ENCODE measurements at places on chromosomes 11 and 22.

- DNase-seq, result no peak
Measured at GRCh38 chr11:70317581-70318305, 47.3 kb downstream of the PPFIA1 start.

DNA sequence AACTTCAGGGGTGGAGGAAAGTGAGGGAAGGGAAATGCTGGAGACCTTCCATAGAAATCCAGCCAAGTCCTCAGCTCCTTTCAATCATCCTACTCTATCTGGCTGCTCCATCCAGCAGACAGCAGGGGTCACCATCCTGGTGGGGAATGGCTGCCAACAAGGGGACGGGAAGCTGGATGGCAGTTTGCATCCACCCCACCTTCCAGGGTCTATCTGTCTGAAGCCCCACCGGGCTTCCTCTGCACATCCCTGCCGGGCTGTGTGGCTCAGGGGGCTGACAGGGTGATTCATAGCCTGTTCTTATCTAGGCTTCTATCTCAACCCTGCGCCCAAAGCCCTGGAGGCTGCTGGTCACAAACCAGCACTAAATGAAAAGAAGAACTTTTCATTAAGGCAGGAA is 1.1 kb downstream of the SYTL2 start:
- DNase-seq, result no peak

- DNase-seq, result no peak
Measured at GRCh38 chr11:3340025-3340424, 38.9 kb downstream of the ZNF195 start.

DNA sequence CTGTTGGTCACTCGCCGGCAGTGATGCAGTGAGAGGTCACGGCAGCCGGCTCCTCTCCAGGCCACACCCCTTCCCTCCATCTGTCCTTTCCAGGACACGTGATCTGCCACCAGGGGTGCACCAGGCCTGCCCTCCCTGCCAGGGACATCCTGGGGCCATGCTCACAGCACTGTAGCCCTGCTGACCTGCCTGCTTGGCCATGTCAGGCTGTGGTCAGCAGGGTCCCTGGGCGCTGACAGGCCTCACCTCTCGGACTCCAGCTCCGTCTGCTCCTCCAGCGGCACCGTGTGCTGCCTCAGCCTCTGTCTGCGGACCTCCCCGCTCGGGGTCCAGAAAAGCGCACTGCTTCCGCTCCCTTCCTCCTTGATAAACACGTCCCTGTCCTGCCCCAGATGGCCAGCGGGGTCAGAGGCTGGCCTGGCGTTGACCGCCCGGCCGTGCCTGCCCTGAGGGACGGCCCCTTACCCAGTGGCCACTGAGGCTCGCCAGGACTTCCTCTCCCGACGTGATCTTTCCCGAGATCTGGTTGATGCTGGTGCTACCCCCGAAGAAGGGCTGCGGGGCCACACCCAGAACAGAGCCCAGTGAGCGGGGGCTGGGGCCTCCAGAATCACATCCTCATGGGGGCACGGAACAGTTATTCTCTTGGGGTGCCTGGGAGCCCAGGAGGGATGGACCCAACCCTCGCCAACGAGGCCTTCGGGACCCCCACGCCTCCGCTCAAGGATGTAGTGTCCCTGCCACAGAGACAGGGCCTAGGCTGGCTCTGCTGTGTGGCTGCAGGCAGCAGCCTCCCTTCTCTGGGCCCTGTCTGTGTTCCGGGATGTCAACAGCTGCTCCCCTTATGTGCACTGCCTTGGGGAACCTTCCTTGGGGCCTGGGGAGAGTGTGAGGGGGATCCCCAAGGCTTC is 36.3 kb upstream of the CARS1 start:
- DNase-seq, result peak; percentile 49

- no peak for DNase-seq
Measured at GRCh38 chr22:45785458-45785857, 113.8 kb downstream of the ATXN10 start.

DNA sequence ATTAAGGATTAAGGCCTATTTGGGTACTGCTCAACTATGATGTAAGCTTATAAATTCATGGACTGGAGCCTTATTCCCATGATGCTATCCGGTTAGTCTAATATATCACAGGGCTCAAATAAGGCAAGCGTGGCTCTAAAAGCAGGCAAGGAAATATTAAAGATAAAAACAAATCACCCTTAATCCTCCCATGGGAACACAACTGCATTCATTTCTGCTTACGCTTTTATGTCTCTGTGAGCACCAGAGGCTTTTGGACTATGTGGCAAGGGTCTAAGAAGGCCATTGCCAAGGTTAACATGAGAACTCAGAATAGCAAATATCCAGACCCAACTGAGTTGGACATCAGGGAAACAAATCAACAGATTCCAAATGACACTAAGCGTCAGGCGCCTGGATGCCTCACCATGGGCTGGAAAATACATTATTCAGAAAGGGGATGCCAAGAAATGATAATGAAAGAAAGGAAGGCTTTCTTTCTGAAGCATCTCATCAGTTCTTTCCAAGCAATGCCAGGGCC is 138.1 kb downstream of the SLC1A2 start:
- no peak for DNase-seq

GRCh38 chr11:33633251-33634003 is 67.2 kb downstream of the C11orf91 start:
- no peak for DNase-seq

- no peak for DNase-seq
Measured at GRCh38 chr22:36864454-36865215, 3.8 kb downstream of the NCF4 start.

- no peak for DNase-seq
Measured at GRCh38 chr11:73856031-73856567, 20.5 kb downstream of the COA4 start.

DNA sequence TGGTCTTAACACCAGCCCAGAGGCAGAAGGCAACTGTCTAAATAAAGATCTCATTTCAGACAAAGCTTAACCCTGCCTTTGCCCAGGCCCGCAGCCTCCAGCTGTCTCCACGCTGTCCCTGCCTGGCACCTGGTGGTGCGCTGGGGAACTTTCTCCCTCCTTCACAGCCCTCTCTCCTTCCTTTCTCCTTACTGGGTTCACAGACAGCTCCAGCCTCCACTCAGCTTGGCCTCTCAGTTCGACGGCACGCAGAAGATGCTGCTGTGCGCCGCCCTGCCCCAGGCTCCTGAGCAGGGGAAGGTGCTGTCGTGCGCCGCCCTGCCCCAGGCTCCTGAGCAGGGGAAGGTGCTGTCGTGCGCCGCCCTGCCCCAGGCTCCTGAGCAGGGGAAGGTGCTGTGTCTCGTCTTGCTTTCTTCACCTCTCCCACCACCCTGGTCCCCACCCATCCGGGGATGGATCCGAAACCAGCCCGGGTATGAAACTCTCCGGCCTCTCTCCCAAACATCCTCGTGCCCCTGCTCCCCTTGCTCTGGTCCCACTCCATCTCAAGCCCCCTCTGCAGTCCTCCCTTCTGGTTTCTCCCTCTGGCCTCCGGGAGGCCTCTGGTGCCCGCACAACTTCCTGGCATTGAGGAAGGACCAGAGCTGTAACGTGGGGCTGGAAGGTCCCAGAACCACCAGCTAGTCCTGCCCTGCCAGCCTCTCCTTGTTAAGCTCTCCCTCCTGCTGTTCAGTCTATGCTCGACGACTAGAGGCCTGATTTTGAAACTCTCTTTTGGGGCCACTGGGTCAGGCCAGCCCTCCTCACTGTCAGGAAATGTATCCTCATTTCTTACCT is 22.9 kb upstream of the JAM3 start:
- DNase-seq, result no peak

DNA sequence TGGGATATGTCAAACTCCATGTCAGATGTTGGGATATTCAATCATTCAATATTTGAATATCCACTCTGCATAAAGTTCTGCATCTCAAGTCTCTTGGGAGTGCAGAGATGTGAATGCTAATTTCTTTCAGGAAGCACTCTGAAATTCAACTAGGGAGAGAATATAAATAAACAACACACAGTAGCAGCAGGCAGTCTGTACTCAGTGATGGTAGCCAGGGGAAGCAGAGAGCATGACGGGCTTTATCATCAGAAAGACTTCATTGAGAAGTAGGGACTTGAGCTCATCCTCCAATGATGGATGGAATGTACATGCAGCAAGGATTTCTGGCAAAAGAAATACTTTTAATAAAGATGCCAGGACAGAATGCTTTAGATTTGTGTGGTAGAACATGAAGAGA is 9.8 kb upstream of the TEAD1 start:
- DNase-seq, result no peak

- DNase-seq, result no peak
Measured at GRCh38 chr11:6986487-6986886, 33.7 kb downstream of the ZNF214 start.

- no peak for DNase-seq
Measured at GRCh38 chr11:134733646-134734045, 321.6 kb upstream of the B3GAT1 start.

GRCh38 chr11:1298695-1299492 is 10.5 kb downstream of the TOLLIP start:
- DNase-seq, result peak; percentile 29

DNA sequence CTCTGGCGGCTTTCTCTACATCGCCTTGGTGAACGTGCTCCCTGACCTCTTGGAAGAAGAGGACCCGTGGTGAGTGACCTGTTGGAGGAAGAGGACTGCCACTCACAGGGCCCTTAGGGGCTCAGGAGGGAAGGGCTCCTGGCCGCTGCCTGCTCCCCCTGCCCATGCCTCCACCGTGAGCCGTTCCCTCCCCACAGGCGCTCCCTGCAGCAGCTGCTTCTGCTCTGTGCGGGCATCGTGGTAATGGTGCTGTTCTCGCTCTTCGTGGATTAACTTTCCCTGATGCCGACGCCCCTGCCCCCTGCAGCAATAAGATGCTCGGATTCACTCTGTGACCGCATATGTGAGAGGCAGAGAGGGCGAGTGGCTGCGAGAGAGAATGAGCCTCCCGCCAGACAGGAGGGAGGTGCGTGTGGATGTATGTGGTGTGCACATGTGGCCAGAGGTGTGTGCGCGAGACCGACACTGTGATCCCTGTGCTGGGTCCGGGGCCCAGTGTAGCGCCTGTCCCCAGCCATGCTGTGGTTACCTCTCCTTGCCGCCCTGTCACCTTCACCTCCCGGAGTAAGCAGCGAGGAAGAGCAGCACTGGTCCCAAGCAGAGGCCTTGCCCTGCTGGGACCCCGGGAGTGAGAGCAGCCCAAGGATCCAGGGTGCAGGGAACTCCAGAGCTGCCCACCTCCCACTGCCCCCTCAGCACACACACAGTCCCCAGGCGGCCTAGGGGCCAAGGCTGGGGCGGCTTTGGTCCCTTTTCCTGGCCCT is 6.9 kb downstream of the SLC39A13 start:
- DNase-seq, result no peak

DNA sequence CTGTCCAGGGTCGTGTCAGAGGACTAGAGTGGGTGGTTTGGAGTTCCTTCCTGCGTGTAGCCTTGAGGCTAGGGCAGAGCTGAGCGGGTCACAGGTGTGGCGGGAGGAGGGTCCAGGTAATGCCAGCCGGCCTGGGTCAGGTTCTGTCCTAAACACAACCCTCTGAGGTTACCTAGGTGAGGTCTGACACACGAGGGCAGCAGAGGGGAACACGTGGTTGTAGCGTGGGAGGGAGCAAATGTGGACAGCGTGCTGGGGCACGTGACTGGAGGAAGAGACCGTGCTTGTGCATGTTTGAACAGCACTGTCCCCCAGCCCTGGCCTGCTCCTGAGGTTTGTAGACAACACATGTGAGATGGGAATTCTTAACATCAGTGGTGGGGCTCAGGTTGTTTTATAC is 13.1 kb downstream of the MOV10L1 start:
- DNase-seq, result no peak

GRCh38 chr22:36506637-36507517 is at the start of gene FOXRED2:
Gene FOXRED2, minus strand, starts transcription at chr22:36507040. Its CDS starts 618 bp downstream, at chr22:36506422.
- DNase-seq, result peak; percentile 94

DNA sequence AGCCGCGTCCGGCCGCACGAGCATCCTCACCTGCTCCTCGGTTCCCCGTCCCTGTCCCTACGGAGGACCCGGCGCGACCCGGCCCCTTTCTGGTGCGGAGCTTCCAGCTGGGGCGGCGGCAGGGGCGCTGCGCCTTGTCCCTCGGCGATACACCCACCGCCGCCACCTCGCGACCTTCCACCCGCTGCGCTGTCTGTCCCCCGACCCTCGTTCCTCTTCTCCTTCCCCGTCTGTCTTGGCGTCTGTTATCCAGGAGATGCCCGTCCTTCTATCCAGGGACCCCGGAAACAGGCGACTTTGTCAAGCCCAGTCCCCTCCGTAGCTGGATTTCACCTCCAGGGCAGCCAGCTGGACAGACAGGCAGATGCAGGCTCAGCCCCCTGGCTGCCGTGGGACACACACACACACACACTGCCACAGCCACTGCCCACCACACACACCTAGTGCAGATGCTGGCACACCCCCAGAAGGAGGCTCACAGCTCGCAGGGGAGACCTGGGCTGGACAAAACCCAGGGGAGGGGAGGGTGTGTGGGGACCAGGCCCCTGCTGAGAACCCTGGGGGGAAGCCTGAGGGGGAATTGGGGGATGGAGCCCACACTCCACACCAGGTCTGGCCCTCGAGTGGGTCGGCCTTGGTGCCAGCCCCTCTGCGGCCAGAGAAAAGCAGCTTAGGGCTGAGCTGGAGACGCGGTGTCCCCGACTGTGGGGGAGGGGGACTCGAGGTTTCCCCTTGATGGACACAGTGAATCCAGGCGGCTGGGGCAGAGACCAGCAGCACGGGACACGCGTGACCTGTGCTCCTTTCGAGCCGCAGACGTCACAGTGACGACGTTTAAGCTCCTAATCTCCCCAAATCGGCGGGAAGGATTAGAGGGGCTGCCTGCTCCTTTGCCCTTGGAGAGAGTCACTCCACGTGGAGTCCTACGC is 788 bp downstream of the DRD4 start:
- no peak for DNase-seq

- no peak for DNase-seq
Measured at GRCh38 chr11:34809191-34810106, 106.7 kb downstream of the APIP start.

DNA sequence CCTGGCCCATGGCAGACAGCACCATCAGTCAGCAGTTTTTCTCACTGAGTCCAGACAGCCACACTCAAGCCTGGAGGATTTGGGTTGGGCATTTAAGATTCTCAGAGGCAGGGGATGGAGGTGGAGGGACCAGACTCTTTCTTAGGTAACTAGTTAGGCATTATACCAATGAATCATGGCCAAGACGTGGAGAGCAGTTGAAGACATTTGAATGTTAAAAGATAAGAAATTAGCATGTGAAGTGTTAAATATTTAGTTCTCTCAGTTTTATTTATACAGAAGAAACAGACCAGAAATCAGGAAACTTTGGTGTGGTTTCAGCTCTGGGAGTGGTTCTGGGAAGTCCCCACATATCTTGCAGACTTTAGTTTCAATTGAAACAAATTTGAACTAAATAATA is 9.9 kb downstream of the GTF2H1 start:
- no peak for DNase-seq

DNA sequence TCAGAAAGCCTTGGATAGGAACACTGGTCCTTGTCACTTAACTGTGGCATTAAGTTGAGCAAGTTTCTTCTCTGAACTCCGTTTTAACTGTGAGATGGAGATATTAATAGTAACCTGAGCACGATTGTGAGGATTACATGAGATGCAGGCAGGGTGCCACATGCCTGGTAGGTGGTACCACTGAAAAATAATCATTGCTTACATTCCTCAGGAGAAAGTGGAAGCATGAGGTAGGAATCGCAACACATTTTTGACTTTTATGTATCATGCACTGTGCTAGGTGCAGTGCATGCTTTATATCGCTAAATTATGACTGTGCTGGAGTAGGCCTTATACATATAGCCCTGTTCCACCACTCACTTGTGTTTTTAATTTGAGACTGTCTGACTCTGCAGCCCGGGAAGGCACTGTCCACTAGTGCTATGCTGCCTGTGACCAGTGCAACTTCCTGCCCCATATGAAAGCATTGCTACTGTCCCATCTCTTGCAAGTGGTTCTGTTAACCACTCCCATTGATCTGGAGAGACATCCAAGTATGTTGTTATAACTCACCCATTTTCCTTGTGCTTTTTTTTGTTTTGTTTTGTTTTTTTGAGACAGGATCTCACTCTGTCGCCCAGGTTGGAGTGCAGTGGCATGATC is 1.0 kb downstream of the UQCR10 start:
- DNase-seq, result no peak

Measured in activated CD8-positive, alpha-beta memory T cell treated with anti-CD3 and anti-CD28 coated beads, Interleukin-2, amount 50 U/mL, for 48 hours (primary cell).